ENCODE measurements at places on chromosomes 5 and 9.

DNA sequence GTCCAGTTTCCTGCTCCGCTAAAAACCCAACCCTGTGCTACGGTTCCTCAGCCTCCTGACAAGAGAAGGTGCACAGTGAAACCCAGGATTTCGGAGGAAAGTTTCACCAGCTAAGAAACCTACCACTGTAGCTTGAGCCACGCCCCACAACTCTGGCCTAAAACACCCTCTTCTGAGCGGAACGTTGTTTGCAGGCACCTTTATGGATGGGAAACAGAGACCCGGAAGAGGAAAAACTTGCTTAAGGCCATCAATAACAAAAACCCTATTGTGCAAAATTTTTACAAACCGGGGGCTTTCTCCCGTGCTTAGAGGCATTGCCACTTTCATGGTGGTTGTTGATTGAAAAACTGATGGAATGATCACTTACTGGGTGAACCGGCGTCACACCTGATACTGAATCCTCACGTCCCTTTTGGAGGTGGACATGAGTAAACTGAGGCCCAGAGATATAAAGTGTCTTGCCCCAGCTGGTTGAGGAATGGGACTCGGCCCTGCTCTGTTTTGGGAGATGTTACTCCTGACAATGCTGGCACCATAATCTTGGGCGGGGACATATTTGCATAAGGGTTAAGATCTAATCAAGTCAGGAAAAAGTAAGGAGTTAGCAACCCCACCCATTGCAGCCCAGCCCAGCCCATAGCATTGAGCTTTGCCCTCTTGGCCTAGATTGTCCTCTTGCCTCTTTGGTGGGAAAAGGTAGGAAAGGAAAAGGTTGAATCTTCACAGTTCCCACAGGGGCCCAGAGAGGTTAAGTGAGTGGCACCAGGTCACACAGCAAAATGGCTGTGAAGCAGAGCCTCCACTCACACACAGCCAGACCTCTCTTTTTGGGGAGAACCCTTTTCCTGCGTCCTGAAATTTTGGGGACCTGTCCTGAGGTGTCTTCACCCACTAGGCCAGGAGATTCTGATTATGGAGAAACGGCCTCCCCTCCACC, 23.2 kb upstream of the PTGS1 start:
- no peak for DNase-seq

DNA sequence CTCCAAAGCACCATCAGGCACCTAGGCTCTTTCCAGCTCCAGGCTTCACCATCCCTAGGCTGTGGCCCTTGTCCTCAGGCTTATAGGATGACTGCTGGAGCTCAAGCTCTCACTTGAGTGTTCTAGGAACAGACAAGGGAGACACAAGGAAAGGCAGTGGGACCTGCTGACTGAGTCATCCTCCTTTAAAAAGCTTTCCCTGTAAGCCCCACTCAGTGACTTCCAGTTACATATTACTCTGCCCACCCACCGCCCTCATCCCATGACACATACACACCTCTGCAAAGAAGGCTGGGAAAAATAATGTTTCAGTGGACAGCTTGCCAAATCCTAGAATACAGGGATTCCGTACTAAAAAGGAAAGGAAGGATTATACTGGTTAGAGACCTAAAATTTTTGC, 154.2 kb upstream of the ZNF366 start:
- peak; percentile 66 for DNase-seq

DNA sequence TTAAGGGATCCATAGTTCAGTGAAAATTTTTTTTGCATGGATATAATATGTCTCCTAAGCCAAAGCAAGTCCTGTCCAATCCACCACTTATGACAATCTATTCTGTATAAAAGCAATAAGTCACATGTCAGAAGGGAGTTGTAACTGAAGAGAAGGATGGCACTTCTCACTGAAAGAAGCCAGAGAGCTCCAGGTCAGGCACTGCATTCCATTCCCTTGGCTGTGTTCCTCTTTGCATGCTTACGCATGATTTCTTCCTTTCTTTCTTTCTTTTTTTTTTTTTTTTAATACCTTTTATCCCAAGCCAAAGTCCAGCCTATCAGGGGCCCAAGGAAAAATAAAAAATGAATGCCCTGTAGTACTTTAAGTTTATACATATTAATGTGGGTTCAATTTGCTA, 39.8 kb downstream of the MAMDC2 start:
- DNase-seq = no peak

GRCh38 chr9:130598188-130598587, 18.8 kb downstream of the FUBP3 start:
- DNase-seq = no peak

GRCh38 chr9:90848866-90849265, 47.2 kb downstream of the SYK start:
- no peak for DNase-seq

- DNase-seq = no peak
Measured at GRCh38 chr9:71774920-71775319, 6.6 kb upstream of the CEMIP2 start.

- peak; percentile 70 for DNase-seq
Measured at GRCh38 chr9:87068177-87068840, 121.0 kb upstream of the GAS1 start.

DNA sequence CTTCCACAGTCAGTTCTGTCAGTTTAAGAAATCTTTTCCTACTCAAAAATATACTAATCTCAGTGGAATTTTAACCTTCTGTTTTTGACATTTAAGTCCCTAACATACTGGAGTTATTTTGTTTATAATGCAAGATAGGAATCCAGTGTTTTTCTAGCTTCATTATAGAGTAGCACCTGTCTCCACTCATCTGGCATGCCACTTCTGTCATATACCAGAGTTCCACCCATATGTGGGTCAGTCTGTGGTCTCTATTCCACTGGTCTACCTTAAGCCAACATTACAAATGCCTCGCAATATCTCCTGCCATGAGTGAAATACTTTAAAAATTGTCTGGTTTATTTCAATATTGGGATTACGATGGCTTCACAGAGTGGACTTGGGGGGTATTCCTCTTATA, 42.9 kb downstream of the RNF145 start:
- DNase-seq = no peak

GRCh38 chr5:9362600-9362999, 183.3 kb downstream of the SEMA5A start:
- no peak for DNase-seq

GRCh38 chr9:75911390-75911789, 20.9 kb downstream of the PCSK5 start:
- DNase-seq = no peak
